ENCODE measurements at places on chromosomes 13 and 19.

GRCh38 chr13:112349681-112350080 lies 26.5 kb upstream of the SPACA7 start:
- no peak for DNase-seq

DNA sequence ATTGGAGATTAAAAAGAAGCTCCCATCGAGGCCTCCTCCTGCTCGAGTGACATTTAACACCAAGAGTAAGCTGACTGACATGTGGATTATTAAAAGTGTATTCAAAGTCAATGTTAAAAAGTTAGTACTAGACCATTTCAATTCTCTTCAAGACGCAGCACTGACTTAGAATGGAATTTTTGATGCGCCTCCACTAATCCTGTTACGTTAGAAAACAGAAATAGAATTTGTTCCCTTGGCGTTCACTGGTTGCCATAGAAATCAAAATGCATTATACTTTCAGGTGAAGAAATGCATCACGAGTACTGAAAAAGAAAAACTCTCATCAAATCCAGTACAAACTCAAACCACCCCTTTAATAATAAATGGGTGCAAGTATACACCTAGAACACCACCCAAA lies 42.2 kb downstream of the BRD4 start:
- no peak for DNase-seq

- DNase-seq: no peak
These were observed 66.1 kb upstream of the DIAPH3 start for GRCh38 chr13:60229708-60230272.

- no peak for DNase-seq
These were observed 73.2 kb upstream of the MCF2L start for GRCh38 chr13:112895521-112896465.

- DNase-seq: no peak
These were observed 23.1 kb downstream of the SIGLEC5 start for GRCh38 chr19:51607077-51607476.
